Ecto neural progenitor cell (in vitro differentiated cells): ENCODE measurements at places on chromosomes 6 and 20.

DNA sequence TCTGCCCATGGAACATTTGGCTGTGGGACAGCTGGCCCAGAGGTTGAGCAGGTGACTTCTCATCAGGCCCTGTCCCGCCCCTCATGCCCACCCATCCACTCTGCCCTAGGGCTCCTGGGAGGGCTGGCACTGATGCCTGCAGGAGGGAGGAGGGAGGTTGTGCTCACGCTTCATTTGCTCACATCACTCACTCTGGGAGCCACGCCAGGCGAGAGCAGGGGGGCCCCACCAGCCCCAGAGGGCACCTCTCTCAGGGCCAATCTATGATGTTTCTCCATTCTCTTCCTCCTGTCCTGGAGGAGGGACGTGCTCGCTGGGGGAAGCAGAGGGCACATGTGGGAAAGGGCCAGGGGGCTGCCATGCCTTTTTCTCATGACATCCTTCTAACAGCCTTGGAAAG is 10.9 kb upstream of the GLP1R start:
- DNase-seq: no peak

DNA sequence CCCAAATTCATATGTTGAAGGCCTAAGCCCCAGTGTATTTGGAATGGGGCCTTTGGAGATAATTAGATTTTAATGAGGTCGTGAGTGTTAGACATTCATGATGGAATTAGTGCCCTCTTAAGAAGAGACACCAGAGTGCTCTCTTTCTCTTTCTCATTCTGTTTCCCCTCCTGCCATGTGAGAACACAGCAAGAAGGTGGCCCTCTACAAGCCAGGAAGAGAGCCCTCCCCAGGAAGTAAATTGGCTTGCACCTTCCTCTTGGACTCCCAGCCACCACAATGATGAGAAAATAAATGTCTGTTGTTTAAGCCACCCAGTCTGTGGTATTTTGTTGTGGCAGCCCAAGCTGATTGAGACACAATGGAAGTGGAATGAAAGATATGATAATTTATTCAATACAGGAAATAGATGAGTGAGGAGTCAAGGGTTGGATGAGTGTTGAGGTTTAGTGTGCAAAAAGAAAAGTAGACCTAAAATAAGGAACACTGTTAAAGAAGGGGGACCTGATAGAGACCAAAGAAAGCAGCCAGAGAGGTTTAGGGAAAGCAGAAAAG is 25.9 kb upstream of the ATXN1 start:
- DNase-seq: no peak

DNA sequence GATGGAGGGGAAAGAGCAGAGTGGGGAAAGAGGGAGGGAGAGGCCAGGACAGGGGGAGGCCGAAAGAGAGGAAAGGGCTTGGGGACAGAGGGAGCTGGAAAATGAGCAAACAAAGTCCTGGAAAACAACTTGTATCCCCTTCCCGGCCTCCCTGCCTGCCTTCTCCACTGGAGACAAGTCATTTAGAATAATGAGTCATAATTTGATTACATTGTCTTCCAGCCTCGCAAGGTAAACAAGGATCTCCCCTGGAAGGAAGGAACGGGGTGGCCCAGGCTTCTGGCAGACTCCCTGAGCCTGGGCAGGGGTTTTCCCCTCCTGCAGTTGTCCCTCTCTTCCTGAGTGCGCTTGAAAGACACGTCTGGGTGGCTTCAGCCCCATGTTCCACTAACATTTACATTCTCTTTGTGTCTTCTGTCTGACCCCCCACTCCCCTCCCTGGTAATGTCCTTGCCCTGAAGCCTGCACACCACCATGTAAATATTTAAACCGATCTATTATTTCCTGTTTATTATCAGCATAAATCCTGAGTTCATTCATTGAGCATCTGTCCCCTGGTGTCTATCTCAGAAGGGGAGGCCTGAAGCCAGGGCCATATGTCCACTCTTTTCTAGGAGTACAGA is 12.1 kb upstream of the MRPS18A start:
- no peak for DNase-seq

DNA sequence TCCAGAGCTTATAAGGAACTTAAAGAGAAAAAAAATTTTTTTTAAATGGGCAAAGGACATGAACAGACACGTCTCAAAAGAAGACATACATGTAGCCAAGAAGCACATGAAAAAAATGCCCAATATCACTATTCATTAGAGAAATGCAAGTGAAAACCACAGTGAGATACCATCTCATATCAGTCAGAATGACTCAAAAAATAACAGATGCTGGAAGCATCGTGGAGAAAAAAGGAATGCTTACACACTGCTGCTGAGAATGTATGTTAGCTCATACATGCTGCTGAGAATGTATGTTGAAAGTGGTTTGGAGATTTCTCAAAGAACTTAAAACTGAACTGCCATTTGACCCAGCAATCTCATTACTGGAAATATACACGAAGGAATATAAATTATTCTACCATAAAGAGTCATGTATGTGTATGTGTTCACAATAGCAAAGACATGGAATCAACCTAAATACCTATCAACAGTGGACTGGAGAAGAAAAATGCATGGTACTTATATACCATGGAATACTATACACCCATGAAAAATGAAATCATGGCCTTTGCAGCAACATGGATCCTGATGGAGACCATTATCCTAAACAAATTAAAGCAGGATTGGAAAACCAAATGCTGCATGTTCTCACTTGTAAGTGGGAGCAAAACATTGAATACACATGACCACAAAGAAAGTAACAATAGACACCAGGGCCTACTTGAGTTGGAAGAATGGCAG is 5.2 kb downstream of the OR11A1 start:
- no peak for DNase-seq

DNA sequence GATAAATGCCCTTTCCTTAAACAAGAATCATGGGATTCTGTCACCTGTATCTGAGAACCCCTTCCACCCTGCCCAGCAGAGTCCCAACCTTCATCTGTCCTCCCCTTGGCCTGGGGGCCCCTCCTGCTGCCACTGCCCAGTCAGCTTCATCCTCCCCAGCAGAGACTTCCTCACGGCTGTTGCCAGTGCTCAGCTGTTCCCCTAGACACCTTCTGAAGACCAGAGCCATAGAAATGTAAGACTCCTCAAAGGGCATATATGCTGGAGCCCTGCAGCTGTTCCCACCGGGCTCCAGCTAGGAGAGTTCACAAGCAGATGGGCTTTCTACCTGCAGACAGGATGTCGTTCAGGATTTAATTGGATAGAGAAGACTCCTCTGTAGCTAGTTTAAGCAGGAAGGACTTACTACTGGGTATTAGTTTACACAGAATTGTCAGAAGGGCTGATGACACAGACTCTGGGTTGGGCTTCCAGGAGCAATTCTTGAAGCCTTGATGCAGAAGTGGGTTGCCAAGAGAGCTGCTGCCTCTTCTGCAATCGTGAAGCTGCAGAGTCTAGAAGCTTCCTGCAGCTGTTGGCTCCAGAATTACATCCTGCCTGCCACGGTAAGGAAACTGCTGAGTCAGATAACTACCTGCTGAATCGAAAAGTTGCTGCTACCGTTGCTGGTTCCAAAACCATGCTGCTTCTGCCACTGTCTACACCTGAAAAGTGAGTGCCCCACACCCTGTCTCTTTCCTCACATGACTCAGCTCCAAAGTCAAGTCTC is 57.1 kb upstream of the MLN start:
- no peak for DNase-seq

DNA sequence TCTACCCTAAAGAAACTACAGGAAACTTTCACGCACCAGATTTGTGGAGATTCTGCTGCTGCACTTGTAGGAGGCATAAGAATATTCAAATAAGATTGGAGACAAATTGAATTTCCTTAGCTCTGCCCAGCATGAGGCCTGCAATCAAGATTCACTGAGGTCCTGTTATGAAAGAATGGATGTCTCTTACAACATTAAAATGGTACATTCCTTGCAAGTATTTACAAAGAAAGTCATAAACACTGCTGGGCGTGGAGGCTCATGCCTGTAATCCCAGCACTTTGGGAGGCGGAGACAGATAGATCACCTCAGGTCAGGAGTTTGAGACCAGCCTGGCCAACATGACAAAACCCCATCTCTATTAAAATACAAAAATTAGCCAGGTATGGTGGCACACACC is 74.0 kb upstream of the MAP3K4 start:
- no peak for DNase-seq

DNA sequence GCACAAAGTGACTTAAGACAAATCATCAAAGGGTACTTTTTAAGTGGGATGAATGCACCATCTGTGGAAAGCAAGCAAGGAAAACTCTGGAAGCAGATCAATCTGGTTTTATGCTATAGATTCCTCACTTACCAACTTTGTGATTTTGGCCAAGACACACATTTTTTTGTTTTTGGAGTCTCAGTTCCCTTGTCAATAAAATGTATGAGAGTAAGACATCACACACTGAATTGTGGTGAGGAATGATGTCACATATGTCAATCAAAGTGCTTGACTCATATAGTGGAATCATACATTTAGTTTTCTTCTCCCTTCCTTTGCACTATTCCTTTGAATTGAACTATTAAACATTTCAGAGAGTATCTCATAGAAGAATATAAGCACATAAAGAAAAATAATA is 620.5 kb upstream of the CITED2 start:
- DNase-seq: no peak

DNA sequence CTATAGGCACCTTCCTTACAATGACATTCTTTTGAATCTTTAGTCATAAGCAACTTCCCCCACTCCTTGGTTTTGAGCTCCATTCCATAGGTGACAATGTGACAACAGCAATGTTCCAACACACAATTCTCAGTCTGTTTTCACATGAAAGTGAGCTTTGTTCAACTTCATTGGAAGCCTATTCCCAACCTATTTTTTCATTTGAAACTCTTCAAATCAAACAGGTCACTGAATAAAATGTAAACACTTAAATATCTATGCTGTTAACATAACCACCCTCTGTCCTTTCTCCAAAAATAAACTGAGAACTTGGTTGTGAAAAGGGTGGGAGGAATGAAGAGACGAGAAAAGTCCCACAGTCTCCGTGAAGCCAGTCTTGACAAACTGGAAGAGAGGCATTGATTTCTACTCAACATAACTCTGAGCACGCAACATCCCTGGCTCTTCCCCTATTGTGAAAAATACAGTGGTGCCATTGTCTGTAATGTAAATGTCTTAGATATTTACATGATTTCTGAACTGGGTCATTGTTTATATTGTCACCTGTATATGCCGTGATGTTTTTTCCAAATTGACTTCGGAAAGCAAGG is 343.1 kb downstream of the TFAP2A start:
- no peak for DNase-seq

DNA sequence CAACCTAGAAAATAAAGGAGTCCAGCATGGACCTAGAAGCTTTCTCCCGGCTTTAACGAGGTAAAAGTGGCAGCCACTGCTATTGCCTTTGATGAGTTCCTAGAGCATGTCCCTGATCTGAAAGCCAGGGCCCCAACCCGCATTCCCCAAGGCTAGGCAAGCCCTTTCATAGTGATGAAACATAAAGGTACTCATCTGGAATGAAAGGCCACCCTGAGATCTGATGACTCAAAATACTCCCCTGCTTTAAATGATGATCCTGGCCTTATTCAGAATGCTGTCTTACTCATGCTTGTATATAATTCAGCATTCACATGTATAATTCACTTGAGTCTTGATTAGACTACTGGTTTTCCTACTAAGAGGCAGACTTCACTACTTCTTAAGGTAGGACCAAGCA is 21.3 kb downstream of the TTPAL start:
- DNase-seq: no peak

DNA sequence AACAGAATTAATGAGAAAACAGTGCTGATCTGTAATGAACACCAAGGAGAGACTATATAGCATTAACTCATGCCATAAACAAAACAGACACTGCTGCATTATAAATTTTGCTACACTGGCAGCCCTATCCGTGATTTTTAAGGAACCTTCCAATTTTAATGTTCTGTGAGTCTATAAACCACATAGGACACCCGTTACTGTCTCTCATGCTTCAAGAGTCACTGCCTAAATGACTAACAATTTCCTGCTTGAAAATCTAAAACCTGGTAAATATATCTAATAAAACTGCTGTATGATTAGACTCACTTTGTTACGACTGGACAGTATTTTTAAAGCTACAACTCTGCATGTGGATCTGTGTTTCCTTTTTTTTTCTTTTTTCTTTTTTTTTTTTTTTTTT is 8.7 kb downstream of the CHD6 start:
- DNase-seq: no peak

GRCh38 chr6:74320715-74321114 is 624.7 kb downstream of the CD109 start:
- DNase-seq: no peak

- DNase-seq: no peak
Measured at GRCh38 chr6:111841822-111842221, 31.4 kb downstream of the FYN start.

GRCh38 chr20:32638848-32639247 is 34.9 kb downstream of the C20orf203 start:
- no peak for DNase-seq

- DNase-seq: no peak
Measured at GRCh38 chr6:53179961-53180651, 31.5 kb upstream of the GCM1 start.

GRCh38 chr20:15703171-15703911 is 869.9 kb downstream of the KIF16B start:
- no peak for DNase-seq

DNA sequence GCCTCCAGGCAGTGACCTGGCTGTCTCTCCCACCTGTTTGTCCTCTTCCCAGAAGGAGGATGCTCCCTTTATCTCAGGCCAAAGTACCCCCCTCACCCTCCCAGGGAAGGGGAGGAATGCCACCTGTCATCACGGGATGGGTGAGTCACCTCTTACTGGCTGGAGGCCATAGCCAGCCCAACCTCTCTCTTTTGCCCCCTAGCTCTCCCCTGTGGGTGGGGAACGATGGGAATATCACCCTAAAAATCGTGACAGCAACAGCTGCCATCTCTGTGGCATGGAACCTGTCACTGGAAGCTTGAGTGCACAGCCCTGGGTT is 137.5 kb upstream of the PTPN1 start:
- DNase-seq: no peak

DNA sequence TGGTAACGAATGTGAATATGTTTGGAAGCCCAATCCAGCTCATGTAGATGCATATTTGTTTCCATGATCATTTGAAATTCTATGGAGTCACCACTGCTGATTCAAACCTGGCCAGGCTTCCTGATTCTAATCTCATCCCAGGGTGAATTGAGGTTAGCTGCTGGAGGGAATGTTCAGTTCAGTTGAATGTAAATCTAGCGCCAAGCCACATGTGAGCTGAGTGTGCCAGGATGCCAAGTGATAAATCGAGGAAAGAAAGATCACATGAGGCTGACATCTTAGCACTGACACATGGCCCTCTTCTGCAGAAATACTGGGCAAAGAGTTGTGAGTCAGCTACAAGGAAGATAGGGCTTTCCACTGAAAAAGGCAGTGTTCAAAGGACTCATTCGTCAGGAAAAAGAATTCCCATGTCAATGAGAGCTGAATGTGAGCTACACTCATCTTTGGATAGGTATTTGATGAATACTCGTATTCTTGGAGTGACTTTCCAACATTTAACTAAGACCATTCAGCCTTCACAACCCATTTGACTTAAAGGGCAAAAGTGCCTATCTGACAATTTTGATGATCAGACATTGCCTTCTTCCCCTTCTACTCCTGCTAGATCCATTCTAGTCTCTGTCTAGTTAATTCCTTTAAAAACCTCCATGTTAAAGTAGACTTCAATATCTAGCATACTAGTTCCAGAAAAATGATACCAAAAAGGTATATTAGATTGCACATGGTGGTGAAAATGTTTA is 172.1 kb downstream of the MTFR2 start:
- DNase-seq: no peak
